ENCODE measurements at places on chromosomes 12 and 14. TPM values are rescaled to one million over a fixed set of nuclear protein-coding genes. Genes with fewer than 3 reads are reported as not detected.

DNA sequence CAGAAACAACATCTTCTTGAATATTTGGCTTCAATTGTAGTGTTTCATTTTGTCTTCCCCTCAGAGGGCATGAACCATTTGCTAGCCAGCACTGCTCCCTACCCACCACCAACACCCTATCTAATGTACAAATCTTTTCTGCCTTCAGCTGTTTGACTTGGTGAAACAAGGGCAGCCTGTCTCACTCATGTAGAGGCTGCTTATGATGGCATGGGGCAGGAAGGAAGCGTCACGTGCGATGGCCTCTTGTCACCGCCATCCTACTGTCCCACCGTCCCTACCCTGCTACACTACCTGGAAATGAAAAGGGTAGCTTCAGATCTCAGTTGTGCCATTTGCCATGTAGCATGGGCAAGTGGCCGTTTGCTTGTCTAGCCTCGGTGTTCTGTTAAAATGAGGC lies 29.9 kb upstream of the LRTM2 start:
- DNase-seq: no peak

- no peak for DNase-seq
Observed at GRCh38 chr12:7175493-7175892, 14.0 kb upstream of the PEX5 start.

GRCh38 chr14:90692826-90693225 lies 123.4 kb downstream of the TTC7B start:
- peak; percentile 36 for DNase-seq

- DNase-seq: no peak
Observed at GRCh38 chr12:103181366-103182152, 224.1 kb downstream of the ASCL1 start.

- DNase-seq: no peak
Observed at GRCh38 chr12:57612711-57613426, 1.6 kb downstream of the ARHGEF25 start.

- DNase-seq: no peak
Observed at GRCh38 chr14:72621387-72622065, 272.4 kb downstream of the DPF3 start.

DNA sequence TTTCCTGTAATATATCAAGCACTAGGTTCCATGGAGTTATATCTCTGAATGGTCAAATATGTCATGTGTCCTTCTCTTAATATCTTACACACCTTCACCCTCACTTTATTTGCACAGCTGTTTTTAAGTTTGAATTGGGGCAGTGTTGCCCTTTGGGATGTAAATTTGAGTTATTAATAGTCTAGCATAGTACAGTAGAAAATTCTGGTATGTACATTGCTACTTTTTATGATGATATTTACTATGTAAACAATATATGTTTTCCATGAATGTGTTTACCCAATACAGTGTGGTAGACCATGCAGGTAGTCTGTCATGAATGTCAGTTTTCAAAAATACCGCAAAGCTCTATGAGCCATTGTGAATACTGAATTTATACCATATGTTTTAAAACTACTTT lies 50.5 kb downstream of the METTL25 start:
- DNase-seq: no peak

- DNase-seq: no peak
Observed at GRCh38 chr14:93778453-93778852, 9.8 kb downstream of the PRIMA1 start.

DNA sequence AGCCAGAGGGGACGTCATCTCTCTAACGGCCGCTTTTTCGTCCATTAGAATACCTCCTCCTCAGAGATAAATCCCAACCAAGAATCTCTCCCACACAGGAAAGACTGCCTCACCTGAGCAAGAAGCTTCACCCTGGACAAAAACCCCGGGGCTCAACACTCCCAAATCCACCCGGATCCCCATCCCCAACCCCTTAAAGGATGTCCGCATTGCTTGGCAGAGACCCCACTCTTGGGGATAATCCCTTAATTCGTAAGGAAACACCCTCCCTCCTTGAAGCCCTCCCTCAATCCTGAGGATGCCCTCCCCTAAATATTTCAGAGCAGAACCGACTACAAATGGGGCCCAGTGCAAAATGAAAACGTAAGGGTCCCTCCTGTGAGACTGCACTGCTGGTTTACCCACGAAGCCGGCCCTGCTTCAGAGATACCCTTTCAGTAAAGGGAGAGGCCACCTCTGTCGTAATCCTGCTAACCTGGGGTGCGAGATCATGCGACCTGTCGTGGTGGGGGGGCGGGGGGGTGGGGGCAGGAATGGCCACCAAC lies 655 bp upstream of the DYNLL1 start:
- DNase-seq: no peak

- no peak for DNase-seq
Observed at GRCh38 chr14:74682169-74682952, 30.5 kb downstream of the AREL1 start.

DNA sequence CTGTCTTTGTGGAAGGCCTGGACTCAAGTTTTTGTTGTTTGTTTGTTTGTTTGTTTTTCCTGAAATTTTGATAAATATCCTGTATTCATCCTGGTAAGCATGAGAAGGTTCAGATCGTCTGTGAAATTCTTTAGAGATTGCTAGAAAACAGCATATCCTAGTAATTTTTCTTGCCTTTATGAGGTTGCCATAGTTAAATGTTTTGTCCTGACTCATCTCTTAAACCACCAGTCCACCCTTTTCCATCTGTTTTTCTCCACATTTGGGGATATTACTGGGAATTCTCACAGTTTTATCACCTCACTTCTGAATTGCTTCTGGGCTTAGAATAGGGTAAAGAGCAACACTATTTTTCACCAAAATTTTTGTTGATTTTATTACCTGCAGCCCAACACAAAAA lies 248.3 kb downstream of the FBXL14 start:
- peak; percentile 72 for DNase-seq

- DNase-seq: no peak
Observed at GRCh38 chr12:117622741-117623140, 261.3 kb upstream of the NOS1 start.

Gene MAP1LC3B2
- not detected for total RNA-seq

Gene POTEG
- not detected for total RNA-seq

Gene CISTR
- not detected for total RNA-seq

Gene MGAT4C
- 0.06 TPM for total RNA-seq

Gene MYH6
- total RNA-seq: not detected

All from LHCN-M2 (cell line).